NCI-H1436 (cell line): ENCODE measurements at places on chromosomes 4 and X.

- DNase-seq, result no peak
Observed at GRCh38 chr4:32986236-32986635, 2266.1 kb downstream of the PCDH7 start.

DNA sequence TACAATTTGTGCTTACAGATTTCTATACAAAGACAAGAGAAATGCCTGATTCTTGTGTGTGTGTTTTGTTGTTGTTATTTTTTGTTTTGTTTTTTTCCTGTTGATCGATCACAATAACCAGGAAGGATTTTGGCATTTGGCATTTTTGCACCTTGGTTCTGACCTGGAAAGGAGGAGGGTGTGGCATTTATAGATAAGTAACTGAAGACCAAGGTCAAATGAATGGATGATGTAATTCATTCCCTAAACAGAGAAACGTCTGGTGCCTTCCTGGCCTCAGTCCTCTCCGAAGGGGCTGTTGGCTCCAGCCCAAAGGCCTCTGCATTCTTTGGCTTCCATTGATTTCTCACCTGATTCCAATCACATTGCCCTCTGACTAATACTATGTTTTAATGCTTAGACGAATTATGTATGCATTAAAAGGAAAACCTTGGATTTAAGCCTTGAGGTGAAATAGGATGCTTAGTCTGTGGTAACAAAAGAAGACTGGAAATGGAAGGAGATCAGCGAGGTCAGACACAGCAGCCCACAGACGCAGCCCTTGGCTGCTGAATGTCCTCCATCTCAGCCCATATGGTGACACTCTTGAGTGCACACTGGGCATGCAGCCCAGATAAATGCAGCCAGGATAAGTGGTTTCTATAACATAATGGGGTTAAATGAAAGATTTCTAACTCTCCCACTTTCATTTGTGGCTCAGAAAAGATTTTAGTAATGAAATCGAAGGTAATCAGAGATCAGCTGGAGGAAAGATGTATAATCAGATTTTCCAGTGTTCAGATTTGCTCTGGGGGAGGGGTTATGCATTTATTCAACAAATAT is 60.5 kb upstream of the TRIM2 start:
- DNase-seq, result peak; percentile 67

GRCh38 chr4:100075056-100075455 is 115.2 kb downstream of the DDIT4L start:
- DNase-seq, result no peak

GRCh38 chr4:169348541-169348940 is 77.8 kb upstream of the SH3RF1 start:
- DNase-seq, result no peak

GRCh38 chrX:7941390-7942042 is 14.3 kb upstream of the PNPLA4 start:
- DNase-seq, result no peak

DNA sequence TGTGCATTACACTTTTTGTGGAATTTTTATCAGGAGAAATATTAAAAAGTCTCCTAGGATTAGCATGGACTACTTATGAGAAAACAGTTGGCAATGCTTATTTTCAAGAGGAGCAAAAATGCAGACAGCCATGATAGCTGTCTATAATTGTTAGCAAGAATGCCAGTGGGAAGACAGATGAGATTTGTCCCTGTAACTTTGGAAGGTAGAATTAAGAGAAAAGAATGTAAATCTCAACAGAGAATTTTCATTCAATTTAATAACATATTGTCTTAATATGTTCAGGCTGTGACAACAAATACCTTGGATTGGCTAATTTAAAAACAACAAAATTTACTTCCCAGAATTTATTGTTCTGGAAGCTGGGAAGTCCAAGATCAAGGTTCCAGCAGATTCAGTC is 349.2 kb downstream of the IQCM start:
- no peak for DNase-seq

DNA sequence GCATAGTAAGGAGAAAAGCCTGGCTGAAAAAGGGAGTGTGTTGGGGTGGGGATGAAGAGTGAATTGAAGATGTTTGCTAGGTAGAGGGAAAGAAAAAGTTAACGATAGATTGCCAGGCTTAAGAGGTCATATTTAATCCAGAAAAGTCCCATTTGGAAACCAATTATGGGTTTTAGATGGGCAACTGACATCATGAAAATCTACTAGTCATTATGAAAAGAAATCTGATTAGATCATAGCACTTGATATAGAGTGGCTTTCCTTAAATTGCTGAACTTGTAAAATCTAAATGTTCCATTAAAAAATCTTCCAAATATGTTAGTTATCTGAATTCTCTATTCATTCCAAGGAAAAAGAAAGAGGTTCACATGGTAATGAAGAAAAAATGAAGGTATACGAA is 37.5 kb upstream of the IL21 start:
- DNase-seq, result no peak

DNA sequence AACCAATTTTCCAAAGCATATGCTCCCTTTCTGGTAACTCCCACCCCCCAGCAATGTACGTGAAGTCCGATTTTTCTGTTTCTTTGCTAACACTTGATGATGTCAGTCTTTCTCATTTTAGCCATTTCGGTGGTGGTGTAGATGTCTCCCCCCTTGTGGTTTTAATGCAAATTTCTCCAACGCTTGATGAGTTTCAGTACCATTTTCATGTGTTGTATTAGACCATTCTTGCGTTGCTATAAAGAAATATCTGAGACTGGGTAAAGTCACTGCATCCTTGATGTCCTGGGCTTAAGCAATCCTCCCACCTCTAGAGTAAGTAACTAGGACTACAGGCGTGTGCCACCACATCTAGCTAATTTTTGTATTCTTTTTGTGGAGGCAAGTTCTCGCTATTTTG is 148.4 kb upstream of the VCX3A start:
- no peak for DNase-seq

DNA sequence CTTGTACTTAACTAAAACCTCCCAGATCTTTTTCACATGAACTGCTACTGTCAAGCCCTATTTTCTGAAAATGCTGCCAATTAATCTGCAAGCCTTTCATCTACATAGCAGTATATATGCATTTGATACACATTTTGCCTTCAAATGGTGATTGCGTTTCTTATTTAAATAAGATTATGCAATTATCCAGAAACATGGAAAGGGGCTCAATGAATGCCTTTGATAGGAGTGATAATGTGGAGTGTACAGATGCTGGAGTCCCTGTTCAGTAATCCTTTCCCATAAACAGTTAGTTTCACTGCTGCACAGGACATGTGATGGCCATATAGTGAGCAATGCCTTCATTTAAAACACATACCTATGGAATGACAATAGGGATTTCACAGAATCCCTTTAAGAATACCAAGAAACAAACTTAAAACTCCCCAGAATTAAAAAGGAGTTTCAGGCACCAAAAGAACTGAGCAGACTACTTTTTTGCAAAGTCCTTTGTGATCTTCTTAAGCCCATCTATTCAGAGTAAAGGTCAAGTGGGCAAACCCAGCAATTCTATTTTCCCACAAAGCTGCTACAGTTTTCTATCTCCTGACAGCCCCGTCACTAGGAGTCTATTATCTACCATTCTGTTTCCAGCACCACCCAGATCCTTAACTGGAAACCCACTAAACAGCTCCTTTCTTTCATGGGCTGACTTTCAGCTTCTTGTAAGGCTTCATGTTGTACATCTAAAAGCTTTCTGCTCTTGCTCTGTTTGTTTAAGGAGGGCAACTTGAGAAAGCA is 120.3 kb downstream of the UNC5C start:
- no peak for DNase-seq

- no peak for DNase-seq
Observed at GRCh38 chrX:135347381-135348016, 38.2 kb downstream of the ETDC start.
